ENCODE measurements at places on chromosomes 5 and 9.

- no peak for DNase-seq
Observed at GRCh38 chr5:92775711-92776615, 805.1 kb downstream of the NR2F1-AS1 start.

DNA sequence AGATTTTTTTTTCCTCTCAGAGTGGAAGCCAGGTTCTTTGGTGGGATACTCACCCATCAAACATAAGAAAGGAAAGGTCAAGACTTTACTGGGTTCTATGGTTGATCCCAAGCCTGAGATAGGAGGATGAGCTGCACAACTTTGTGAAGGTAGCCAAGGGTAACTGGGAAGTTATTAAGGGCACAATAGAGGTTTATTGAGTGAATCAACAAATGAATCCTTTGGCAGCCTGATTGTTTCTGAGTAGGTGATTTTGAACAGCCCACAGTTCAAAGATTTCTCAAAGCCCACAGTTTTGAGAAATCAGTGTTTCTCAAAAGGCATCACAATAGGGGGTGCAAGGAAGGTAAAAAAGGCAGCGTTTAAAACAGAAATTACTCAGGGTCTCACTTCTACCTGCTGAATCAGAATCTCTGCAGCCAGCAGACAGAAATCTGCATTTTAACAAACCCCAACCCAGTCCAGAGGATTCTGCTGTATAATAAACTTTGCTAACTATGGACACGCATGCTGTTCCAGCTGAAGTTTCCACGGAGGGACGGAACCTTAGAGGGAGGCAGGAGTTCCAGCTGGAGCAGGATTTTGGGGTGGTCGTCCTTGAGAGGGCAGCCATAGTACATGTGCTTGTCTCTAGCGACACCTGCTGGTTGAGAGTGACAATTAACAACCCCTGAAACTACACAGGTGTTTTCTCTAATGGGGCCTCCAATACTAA, 32.7 kb upstream of the FSD1L start:
- no peak for DNase-seq

- no peak for DNase-seq
Observed at GRCh38 chr9:37201581-37201980, 81.2 kb downstream of the ZCCHC7 start.

- DNase-seq: no peak
Observed at GRCh38 chr9:98522487-98522886, 186.2 kb downstream of the GABBR2 start.

DNA sequence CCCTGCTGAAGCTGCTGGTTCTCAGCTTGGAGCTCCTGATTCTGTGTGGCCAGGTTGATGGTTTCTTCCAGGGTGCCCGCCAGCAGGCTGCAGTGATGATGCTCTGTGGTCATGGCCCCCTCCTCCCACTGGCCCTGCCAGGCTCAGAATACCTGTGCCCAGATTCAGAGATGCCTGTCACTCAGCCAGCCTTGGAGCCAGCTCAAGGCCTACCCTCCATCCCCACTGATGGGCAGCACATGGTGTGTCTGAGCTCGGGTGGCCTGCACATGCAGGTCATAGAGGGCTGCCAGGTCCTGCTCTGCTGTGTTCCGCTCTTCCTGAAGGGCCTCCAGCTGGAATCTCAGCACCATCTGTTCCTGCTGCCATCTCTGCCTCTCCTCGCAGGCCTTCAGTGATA, 5.4 kb downstream of the SLC35A4 start:
- no peak for DNase-seq

DNA sequence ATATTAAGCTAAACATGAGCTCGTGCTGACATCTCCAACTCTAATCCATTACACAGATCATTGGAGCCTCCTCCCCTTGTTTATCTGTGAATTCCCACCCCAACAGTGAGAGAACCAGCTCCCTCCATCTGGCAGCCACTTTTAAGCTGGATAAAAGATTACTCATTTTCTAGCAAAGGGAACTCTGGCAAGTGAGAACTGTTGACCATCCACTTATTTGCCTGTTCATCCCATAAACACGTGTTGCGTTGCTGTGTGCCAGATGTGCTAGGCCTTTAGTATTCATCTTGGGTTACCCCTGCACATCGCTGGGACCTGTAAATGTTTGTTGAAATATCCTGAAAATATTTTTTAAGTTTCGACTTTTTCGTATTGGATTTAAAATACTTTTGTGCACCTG, 2.4 kb upstream of the TOR1A start:
- no peak for DNase-seq

DNA sequence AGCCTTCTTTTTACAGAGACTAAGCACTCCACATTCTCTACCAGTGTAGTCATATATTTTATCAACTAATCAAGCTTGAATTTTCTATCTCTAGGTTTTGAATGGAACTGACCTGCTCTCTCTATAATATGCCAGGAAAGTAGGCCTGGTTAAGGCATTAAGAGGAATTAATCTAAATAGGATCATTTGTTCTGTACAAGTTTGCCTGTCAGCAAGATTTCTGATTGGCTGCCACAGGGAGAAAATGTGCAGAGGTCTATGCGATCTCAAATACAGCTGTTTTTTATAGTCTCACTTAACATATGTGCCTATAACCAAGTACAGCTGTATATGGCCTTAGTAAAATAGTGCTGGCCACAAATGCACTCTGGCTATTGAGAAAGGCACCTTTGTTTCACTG, 418.8 kb downstream of the KDM4C start:
- no peak for DNase-seq

DNA sequence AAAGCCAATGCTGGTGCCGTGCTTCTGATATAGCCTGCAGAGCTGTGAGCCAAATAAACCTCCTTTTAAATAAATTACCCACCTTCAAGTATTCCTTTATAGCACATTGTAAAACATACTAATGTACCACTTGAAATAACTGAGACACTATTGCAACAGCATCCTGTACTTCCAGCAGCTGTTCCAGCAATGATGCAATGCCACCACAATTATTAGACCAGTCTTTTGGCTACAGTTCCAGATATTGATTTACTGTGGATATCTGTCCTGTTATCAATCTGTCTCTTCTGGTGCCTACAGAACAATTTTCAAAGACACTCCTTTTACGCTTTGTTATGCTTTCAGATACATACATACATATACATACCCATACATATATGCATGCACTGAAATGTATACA, 567.9 kb downstream of the TAF11L14 start:
- DNase-seq: no peak

- DNase-seq: no peak
Observed at GRCh38 chr5:96821260-96821916, 13.6 kb upstream of the ERAP1 start.

DNA sequence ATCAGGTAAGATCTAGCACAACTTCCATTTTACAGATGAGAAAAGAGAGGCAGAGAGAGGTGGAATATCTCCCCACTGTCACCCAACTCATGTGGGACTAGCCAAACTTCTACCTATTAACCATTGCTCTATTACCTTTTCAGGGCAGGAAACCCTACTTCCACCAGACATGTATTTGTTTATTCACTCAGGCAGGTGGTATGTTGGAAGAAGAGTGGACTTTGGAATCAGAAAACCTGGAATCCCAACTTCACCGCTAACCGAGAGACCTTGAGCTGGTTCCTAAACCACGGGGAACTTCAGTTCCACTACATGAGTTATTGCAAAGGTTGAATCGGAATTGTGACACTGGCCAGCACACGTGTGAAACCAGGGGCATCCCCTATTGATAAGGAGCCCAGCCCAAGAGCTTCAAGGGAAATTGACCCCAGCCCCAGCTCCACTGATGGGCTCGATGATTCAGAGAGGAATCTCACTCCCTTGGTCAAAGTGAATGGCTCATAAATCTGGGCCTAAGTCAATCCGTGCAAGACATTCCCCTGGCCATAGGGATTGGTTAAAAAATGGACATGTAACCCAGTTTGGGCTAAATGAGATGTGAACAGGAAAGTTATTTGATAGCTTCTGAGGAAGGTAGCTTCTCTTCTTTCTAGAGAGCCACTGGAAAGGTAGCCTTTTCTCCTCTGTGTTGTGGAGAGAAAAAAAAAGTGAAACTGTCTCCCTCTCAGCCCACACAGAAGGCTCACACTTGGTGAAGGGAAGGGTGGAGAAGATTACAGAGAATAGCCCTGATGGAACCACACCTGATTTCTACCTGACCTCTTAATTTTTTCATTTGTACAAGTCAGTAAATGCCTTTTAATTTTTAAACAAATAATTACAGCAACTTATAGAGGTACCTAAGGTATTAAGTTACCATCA, 5.5 kb upstream of the GLIS3 start:
- no peak for DNase-seq

DNA sequence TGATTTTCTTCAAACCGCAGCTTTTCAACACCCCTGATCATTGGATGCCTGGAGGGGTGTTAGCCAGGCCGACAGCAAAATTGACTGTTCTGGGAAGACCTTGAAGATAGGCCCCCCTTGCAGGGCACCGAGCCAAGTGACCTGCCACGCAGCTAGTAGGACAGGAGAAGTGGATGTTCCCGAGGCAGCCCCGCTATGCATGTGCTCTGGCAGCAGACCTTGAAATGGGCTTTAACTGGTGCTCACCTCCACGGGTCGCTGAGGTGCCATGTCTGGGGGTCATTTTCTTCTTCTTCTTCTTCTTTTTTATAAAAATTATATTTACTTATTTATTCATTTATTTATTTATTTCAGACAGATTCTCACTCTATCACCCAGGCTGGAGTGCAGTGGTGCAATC, 12.6 kb downstream of the FGF18 start:
- no peak for DNase-seq

GRCh38 chr9:68780720-68781119, 75.7 kb downstream of the PIP5K1B start:
- no peak for DNase-seq

DNA sequence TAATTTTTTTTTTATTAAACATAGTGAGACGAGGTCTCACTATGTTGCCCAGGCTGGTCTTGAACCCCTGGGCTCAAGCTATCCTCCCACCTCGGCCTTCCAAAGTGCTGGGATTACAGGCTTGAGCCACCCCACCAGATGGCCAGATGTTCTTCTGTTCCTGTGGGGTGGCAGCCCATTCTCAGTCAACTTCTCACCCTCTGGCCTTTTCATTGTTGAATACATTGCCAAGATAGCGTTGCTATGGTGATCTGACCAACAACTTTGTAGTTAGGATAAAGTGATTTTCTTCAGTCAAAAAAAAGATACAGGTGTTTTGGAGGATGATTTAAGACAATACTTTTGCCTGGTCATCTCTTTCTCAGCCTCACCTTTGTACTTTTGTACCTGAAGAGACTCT, 109.1 kb downstream of the EGFLAM start:
- DNase-seq: no peak

- DNase-seq: no peak
Observed at GRCh38 chr5:65819905-65820240, 97.9 kb downstream of the NLN start.

DNA sequence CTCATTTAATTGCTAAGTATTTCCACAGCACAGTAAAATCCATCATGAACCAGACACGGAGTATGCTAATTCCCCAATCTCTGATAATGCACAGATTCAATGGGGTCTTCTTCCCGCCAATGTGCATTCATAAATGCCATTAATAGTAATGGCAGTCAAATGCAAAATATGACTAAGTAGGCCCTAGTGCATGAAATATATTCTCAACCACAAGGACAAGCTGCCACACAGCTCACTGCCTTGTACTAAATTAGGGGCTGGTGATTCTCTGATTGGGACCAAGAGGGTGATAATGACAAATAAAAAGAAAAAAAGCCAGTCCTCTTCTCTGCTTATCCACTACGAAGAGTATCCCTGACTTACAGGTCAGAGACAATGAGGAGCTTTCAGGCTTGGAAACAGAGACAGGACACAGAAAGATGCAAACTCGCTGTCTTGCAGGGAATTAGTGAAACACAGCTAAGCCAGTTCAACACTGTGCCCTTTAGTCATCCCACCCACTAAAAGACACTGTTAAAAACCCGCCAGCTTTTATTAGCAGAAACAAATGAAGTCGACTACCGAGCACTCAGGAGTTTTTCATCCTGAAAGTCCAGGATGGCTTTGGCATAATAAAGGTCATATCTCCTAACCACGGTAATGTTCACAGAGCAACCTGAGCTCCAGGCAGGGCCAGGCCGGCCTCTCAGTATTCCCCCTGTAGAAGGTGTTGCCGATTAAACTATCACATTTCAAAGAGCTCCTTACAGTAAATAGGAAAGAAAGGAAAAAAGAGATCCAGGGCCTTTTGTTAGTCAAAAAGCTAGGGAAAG, 148.1 kb downstream of the EBF1 start:
- DNase-seq: no peak

DNA sequence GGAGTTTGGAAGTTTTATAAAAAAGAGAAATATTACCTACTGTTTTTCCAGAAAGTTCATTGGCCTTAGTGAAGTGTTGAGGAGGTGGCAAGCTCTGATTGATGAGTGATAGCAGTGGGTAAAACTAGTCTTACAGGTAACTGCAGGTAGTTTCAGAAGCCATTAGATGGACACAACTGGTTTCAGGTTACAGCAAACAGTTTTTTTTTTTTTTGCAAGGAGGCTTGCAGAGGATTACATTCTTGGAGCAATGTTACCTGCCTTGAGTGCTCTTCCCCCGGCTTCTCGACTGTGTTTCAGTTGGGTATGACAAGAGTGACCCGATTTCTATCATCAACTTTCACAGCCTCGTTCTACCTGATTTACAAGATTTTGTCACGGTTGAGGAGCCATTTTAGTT, 333.4 kb downstream of the YTHDC2 start:
- DNase-seq: no peak

GRCh38 chr5:175889910-175890684, 18.7 kb downstream of the CPLX2 start:
- no peak for DNase-seq

DNA sequence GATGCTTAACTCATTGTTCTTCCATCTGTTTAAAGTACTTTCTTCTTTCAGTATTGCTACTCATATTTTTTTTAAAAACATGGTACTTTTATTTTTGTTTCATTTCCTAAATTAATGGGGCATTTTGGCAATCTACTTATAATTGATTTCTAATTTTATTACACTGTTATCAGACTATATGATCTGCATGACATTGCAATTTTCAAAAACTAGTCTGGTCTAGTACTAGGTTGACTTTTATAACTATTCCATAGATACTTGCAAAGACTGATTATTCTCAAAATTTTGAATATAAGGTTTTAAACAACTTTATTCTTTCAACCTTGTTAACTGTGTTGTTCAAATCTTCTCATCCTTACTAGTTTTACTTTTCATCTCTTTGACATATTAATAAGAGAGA, 63.9 kb upstream of the MVB12B start:
- no peak for DNase-seq

- DNase-seq: peak; percentile 84
Observed at GRCh38 chr5:65482736-65483545, 1.2 kb upstream of the ADAMTS6 start.
